ENCODE measurements at places on chromosomes 4 and X. TPM values are rescaled to one million over a fixed set of nuclear protein-coding genes. Genes with fewer than 3 reads are reported as not detected.

DNA sequence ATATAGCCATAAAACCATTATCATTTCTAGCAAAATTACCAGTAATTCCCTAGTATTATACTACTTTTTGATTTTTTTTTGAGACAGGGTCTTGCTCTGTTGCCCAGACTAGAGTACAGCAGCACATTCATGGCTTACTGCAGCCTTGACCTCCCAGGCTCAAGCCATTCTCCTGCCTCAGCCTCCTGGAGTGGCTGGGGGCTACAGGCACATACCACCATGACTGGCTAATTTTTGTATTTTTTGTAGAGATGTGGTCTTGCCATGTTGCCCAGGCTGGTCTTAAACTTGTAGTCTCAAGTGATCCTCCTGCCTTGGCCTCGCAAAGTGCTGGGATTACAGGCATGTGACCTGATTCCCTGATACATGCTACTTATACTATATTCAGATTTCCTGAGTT, 13.7 kb downstream of the N4BP2 start:
- DNase-seq, result no peak

The AIMP1 gene
- 57.0 TPM for total RNA-seq

DNA sequence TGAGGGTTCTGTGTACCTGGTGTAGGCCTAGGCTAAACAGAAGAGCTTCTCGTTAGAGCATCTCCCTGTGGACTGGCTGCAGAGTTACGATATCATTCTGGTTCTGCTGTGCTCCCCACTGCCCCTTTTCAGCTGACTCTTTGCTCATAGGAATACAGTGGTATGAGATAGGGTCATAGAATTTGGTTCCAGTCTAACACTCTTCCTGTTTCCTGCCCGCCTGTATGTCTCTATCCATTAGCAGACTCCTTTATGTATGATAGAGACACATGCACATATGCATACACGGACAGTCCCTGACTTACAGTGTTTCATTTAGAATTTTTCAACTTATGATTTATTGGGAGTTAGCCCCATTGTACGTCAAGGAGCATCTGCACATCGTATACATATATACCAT, 15.3 kb downstream of the RNF4 start:
- DNase-seq, result no peak

The PLP1 gene
- total RNA-seq, result not detected

The RAI2 gene
- total RNA-seq, result not detected

- DNase-seq, result peak; percentile 59
Measured at GRCh38 chrX:3268829-3269228, 77.6 kb downstream of the MXRA5 start.

DNA sequence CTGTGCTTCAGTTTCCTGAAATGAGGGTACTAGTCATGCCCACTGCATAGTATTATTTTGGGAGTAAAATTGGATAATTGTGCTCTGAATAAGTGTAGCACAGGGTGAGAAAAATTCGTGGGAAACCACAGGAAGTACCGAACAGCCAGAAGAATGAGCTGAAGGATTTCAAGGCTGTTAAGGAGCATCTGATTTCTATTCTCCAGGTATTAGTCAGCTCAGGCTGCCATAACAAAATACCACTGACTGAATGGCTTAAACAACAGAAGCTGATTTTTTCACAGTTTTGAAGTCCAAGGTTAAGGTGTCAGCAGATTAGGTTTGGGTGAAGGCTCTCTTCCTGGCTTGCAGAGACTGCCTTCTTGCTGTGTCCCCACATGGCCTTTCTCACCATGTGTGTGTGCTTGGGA, 41.9 kb downstream of the WWC2 start:
- DNase-seq, result peak; percentile 72

DNA sequence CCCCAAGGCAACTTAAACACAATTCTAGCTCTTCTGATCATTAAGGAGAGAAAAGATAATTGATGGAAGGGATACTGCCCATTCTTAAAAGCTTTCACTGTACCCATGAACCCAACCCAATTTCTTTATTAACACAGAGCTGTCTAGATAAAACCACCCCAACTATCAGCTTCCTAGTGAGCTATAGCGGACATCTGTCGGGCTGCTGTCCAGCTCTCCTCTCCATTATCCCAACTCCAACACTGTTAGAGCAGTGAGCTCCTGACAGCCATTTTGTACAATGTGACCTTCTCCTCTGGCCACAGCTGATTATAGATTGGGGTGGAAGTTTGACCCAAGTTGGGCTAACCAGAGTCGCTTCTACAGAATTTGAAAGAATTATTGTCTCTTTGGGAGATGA, 66.1 kb downstream of the HADH start:
- no peak for DNase-seq

DNA sequence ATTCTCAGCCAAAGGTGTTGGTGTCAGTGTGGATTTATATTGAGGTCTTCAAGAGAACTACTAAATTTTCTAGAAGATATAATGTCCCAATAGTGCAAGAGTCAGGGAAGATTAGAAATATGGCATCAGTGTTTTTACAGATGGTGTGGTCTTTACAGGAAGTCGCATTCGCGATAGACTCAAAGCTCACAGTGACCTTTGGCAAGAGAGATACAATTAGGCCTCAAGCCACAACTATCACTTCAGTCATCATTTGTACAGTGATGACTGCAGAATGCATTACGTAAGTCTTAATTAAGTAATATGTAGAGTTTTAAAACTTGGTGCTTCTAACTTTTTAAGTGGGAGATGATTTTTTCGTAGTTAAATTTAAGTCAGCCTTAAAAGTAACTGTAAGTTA, 237.2 kb upstream of the FSTL5 start:
- DNase-seq, result no peak

- DNase-seq, result no peak
Measured at GRCh38 chr4:140046016-140046415, 108.0 kb downstream of the MAML3 start.

All from SJSA1 (cell line).